ENCODE measurements at places on chromosomes 6 and 20.
A peak's percentile ranks its signal among the peaks of the same experiment; 100 is the strongest.

DNA sequence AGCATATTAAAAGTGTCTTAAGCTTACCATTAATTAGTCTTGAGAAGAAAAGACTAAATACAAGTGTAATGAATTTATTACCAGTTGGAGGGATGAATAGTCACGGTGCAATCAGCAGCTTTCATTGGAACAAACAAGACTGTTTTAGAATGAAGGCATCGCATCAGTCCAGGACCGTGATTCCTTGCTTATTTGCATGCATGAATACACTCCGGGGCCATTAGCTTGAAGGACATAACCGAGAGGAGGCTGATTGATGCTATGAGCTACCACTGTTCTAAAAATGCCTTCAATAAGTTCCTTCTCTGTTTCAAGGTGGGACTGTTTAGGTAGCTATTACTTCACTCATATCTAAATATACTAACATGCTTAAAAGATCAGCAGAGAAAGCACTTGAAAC is 17.9 kb downstream of the PROKR2 start:
- no peak for DNase-seq

DNA sequence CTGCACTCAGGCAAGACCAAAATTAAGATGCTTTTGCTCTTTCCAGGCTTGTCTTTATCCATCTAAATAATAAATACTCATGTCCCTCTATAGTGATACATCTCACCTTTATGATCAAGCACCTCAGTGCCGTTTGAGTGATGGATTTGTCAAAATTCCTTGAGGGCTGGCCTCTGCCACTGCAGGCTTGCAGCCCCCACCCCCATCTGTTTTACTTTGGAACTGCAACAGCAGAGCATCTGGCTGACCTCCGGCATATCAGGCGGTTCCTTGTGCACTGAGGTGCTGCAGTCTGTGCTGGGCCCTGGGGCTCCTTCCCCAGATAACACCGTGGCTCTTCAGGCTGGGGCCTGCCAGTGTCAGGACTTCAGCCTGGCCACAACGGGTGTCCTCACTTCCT is 386.9 kb downstream of the CDH26 start:
- DNase-seq = no peak

- DNase-seq = no peak
These were observed 17.2 kb downstream of the HEY2 start for GRCh38 chr6:125766641-125767040.

- DNase-seq = no peak
These were observed 11.7 kb downstream of the PHIP start for GRCh38 chr6:79066330-79066729.

DNA sequence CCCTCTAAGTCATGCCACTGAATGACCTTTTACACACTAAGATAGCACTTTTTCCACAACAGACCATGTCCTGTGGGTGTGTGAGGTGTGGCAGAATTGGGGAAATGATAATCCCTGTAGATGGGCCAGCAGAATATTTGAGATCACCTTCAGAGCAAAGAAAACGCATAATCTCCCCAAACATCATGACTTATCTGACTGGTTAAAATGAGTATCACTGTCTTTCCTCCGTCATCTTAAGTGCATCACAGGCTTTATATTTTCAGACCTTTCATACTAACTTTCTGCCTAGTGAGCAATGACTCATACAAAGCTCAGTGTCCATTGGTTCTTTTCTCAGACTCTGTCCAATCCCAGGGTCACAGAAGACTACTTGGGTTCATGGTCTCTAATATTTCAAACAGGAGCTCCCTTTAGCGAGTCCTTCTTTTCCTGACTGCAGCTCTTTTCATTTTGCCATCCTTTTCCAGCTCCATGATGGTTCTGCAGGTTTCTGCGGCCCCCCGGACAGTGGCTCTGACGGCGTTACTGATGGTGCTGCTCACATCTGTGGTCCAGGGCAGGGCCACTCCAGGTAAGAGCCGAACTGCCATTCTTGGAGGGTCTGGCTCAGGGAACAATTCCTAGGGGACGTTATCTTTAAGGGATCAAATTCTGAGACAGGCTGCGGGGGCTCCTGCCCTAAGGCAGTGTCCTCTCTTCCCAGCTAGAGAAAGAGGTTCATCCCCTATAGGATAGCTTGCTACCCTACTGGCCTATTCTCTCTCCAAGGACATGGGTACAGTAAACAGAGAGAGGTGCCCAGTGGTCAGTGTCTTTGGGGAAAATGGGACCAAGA is at the start of gene HLA-DPB1:
TSS of gene HLA-DPB1 (plus strand) at position 423 of the 838 bp plus-strand sequence. CDS start at position 475, 52 bp downstream.
- peak; percentile 78 for DNase-seq

- no peak for DNase-seq
These were observed 47.8 kb upstream of the PKHD1 start for GRCh38 chr6:52135217-52135616.

- DNase-seq = no peak
These were observed 134.0 kb downstream of the THBS2 start for GRCh38 chr6:169119669-169120068.
